Activated T-helper 17 cell treated with anti-CD3 and anti-CD28 coated beads, Interleukin-2, amount 50 U/mL, for 72 hours (primary cell): ENCODE measurements at places on chromosomes 16 and 17. TPM values are rescaled to one million over a fixed set of nuclear protein-coding genes. Genes with fewer than 3 reads are reported as not detected.

GRCh38 chr16:11742093-11742535 lies 543 bp downstream of the TXNDC11 start:
- peak; percentile 33 for ATAC-seq

DNA sequence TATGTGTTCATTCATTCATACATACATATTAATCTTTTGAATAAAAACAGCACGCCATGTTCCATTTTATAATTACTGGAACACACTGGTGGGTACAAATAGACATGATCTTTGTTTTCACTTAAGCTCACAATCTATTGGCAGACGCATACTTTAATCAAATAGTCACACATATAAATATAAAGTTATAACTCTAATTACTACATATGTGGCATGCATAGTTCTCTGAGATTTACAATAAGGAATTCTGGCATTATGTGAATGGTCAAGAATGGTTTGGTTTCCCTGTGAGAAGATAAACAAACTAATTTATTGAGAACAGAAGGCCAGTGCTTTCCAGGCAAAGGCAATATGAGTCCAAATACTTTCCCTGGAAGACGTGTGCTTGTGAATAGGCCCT lies 576.2 kb downstream of the CDH8 start:
- no peak for ATAC-seq

DNA sequence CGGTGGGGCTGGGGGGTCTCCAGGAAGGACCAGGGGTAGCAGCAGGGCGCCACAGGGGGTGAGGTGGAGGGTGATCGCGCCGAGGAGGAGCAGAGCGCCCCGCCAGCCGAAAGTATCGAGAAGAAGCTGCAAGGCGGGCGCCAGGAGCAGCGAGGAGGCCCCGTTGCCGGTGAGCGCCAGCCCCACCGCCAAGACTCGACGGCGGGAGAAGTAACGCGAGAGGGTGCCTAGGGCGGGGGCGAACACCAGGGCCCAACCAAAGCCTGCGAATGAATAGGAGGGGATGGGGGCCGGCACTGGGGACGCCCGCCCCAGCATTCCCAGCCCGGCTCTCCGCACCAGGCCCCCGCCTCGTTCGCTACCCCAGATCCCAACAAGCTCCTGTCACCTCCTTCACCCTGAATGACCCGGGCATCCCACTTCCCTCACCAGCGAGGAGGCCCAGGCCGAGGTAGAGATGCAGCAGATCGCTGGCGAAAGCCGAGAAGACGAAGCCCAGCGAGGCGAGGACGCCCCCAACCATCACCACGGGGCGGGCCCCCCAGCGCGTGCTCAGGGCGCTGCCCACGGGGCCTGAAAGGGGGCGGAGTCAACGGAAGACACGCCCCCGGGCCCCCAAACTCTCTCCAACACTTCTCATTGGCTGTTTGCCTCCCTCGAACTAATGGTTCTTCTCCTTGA lies 1.3 kb downstream of the SLC16A11 start:
- peak; percentile 20 for ATAC-seq

The GRB7 gene
- not detected for total RNA-seq
